COR-L47 (cell line): ENCODE measurements at places on chromosomes 1 and 21.

GRCh38 chr1:246265481-246265880 is 241.6 kb downstream of the SMYD3 start:
- no peak for DNase-seq

DNA sequence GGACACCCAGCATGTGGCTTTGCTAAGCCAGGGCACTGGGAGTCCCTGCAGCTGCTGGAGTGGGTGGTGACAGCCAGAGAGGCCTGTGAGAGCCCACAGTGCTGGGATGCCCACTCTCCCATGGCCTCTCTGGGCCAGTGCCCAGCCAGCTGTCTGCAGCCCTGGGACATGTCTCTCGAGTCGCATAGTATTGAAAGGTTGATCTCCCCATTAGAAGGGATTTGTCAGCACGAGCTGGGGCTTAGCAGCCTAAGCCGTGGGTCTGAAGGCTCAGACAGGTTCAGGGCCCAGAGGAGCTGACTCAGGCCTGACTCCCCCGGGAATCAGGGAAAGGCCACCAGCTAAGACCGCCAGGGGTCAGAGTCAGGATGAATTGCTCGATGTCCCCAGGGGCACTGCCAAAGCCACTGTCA is 53.5 kb downstream of the FOXD2 start:
- no peak for DNase-seq

GRCh38 chr21:45607021-45607908 is 36.3 kb upstream of the PCBP3 start:
- no peak for DNase-seq

GRCh38 chr1:41381692-41382479 is 20.7 kb downstream of the FOXO6 start:
- peak; percentile 44 for DNase-seq

DNA sequence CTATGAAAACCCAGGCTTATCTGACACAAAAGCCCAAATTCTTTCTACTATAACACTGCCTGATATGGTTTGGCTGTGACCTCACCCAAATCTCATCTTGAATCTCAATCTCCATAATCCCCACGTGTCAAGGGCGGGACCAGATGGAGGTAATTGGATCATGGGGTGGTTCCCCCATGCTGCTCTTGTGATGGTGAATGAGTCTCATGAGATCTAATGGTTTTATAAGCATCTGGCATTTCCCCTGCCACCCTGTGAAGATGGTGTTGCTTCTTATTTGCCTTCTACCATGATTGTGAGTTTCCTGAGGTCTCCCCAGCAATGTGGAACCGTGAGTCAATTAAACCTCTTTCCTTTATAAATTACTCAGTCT is 123.3 kb upstream of the USP24 start:
- no peak for DNase-seq

GRCh38 chr1:231778009-231778719 is 151.6 kb downstream of the DISC1 start:
- no peak for DNase-seq

DNA sequence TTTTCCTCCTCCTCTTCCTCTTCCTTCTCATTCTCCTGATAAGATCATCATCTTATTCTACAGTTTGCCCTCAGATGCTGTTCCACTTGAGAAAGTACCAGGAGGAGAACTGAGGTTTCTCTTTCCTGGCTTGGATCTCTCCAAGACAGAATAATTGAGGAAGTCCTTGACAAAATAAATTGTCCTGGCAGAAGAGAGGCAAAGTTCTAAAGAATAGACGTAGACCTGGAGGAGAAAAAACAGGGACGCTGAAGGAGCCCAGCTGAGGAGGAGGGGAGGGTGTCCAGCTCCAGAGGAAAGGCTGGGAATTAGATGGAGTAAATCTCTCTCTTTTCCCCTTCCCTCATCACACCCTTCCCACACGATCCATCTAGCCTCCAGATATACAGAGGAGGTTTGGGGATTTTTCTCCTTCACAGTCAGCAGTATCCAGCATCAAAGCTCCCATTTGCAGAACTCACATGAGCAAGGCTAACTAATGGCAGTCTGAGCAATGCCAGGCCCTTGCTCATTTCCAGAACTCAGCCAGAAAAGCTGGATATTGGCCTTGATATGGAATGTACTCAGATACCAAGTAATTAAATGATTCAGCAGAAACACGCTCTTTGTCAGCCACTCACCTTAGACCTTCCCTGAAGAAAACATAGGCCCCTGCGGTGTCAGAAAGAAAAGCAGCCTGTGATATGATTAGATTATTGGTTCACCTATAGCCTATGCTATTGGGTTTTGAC is 5.1 kb upstream of the GNG12 start:
- DNase-seq = no peak

- DNase-seq = no peak
Measured at GRCh38 chr1:157753611-157754010, 23.3 kb downstream of the FCRL2 start.

DNA sequence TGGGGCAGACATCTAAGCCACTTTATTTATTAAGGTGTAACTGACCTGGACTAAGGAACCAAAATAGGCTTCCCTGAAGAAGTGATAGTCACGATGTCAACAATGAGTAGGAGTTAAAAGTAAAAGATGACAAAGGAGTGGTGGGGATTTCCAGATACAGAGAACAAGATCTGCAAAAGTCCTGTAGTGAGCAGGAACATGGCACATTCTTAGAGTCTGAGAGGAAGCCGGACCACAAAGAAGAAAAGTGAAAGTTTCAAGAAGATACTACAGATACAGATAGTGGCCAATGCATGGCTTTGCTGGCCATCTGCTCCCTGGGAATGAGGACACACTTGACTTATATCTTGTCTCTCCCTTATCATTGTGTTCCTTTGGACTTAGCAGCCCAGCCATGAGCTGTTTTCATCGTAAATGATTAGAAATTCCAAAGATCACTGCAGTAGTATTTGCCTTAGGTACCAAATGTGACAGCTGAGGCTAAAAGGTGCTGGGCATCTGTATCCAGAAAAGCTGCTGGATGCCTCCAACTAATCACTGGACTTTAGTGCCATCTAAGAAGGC is 302.4 kb upstream of the NR5A2 start:
- no peak for DNase-seq

- DNase-seq = no peak
Measured at GRCh38 chr1:225739542-225740107, 38.0 kb upstream of the SRP9 start.

DNA sequence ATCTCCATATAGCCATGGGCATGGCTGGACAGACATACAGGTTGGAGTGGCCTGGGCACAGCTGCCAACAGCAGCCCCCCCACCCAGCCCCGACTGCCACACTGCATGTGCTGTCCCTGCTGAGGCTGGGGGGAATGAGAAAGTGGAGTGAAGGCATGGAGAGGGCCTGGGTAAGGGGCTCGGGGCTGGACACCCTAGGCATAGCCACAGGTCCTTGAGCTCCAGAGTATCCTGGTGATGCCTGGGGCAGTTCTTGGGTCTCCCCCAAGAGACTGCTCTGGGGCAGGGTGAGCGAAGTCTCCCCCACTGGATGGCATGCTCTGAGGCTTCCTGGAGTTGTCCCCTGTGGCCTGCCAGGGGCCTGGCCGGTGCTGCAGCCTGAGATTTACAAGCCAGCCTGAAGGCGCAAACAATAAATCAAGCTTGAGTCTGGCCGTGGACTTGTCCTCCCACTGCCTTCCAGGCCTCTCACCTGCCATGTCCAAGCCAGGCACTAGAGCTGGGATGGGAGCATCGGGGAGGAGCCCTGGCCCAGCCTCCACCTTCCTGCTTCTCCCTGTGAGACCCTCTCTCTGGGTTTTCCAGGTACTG is 53.6 kb downstream of the FOXO6 start:
- DNase-seq = no peak

DNA sequence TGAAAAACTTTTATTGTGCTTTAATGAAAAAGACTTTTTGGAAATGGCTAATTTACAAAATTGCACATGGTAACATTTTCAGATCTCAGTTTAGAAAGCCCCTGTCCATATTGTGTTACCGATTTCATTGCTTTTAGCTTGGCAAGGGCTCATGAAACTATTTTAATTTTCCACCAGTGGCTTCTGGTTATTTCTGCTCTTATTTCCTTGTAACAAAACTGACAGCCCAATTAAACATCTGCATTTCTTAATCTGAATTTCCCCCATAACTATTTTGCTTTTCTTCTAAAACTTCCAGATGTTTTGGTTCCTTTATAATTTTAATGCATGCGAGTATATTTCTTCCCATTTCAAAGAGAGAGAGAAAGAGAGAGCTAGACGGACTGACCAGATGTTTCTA is 264.8 kb downstream of the PTPRC start:
- no peak for DNase-seq
